Stimulated activated CD8-positive, alpha-beta memory T cell treated with anti-CD3 and anti-CD28 coated beads, Interleukin-4, amount 100 ng/mL, for 24 hours (primary cell): ENCODE measurements at places on chromosomes 5 and 9.

DNA sequence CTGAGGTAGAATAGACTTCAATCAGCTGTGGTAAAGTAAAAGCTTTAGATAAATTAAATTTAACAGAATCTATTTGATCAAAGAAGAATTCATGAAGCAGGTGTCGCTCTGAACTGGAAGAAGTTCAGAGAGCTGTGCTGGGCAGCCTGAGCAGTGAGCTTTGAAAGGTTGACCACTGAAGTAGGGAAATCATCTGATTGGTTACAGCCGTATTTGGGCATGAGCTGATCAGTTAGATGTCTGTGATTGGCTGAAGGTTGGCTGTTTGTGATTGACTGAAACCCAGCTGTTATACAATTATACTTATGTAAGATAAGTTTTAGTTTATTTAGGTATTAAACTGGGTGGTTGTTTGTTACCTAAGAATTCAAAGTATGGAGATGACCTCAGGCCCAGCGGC is 1174.6 kb downstream of the CDH9 start:
- DNase-seq, result no peak

DNA sequence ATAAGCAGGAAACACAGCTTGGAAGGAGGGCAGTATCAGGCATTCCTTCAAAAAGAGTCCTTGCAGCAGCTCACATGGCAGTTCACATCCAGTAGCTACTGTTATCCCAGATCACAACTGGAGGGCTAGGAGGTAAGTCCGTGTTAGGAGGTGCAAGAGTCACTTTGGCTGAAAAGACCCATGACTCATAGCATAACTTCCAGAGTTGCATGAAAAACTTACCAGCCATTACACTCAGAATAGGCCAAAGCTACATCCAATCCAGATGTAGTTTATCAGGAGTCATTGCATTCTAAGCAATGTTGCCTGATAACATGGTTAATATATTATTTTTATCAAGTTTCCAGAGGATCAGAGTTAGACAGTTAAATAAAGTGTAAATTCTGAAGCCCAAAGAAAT is 1126.4 kb upstream of the SEMA6A start:
- no peak for DNase-seq

DNA sequence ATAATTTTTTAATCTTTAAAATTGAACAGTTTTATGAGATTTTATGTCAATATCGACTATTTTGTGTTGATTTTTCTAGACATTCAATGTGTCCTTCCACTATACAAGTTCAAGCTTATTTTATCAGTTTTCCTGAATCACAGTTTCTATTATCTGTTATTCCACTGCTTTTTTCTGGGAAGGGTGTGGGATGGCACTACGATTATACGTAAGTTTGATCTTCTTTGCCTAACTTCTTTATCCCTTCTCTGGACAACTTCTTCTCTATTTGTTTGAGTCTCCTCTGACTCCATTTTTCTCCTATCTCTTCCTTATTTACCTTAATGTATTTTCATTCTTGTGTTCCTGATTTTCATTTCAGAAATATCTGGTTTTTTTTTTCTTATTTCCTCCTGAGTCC is 24.5 kb downstream of the TBC1D9B start:
- no peak for DNase-seq

DNA sequence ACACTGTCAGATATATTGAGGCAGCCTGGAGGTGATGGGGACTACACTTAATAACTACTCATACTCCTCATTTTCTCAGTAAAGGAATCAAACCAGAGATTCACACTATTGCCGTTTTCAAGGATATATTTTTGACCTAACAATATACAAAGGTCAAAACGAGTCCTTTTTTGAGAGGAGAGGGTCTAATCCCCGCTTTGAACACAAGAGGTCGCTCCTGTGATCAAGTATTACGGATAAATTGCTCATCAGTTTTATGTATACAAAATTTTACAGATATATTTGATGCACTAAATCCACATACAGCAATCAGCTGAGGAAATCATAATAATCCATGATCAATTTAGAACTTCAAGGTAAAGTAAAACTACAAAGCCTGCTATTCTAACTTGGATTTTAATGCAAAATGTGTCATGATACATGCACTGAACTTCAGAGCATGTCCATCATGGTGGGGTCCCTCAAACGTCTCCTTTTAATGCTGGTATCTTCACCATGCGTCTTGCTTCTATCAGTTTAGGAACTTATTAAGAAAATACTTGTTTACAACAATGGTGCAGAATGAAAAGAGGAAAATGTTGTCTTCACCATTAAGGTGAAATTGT is 2.5 kb upstream of the ISL1 start:
- DNase-seq, result no peak

- no peak for DNase-seq
Observed at GRCh38 chr9:4422495-4422894, 67.8 kb upstream of the SLC1A1 start.

GRCh38 chr9:18447131-18447530 is 26.8 kb upstream of the ADAMTSL1 start:
- DNase-seq, result no peak

- no peak for DNase-seq
Observed at GRCh38 chr9:72681283-72681630, 159.8 kb downstream of the TMC1 start.

GRCh38 chr9:20906326-20906725 is 125.1 kb downstream of the HACD4 start:
- DNase-seq, result no peak

- no peak for DNase-seq
Observed at GRCh38 chr5:137734962-137735554, 831 bp downstream of the KLHL3 start.

- DNase-seq, result no peak
Observed at GRCh38 chr5:73564675-73565074, 764 bp downstream of the ANKRA2 start.

DNA sequence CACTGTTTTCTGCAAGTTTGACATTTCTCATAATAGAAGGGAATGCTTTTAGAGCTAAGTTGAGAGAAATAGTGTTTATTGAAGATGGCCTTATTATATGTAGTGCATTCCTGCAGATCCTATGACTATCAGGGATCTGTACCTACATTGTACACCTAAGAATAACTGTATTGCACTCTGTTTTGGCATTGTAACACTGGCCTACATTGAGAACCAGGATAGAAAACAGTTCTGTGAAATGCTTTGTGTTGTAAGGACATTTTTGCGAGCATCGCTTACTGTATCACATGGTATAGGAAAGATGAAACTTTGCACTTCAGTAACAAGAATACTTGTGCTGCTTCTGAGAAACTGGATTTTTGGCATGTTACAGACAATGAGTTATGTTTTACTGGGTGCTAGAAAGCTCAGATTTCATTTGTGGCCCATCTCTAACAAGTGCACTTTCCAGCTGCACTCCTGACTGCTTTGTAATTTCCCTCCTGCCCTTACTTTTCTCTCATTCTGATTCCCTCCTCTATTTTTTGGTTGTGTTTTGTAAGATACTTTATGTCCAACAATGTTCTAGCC is 30.6 kb downstream of the C9orf85 start:
- no peak for DNase-seq

GRCh38 chr9:92639124-92639523 is 30.8 kb downstream of the IPPK start:
- no peak for DNase-seq

DNA sequence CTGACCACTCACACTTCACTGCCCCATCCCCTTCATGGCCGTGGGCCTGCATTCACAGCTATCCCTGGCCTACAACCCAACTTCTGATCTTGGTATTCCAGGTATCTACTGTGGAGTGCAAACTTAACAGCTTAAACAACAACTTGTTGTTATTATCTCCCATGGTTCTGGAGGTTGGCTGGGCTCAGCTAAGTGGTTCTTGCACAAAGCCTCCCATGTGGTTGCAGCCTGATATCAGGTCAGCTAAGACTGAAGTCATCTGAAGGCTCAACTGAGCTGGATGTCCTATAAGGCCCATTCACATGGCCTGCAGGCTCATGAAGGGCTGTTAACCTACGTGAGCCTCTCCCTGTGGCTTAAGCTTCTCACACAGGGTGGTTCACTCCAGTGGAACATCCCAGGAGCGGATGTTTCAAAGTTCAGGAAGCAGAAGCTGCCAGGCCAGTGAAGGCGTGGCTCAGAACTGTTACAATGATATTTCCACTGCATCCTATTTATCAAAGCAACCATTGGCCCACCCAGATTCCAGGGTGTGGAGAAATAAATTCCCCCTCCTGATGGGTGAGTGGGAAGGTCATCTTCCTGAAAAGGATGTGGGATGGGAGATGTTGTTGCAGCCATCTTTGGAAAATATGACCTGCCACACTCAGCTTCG is 30.0 kb upstream of the TRIO start:
- no peak for DNase-seq

DNA sequence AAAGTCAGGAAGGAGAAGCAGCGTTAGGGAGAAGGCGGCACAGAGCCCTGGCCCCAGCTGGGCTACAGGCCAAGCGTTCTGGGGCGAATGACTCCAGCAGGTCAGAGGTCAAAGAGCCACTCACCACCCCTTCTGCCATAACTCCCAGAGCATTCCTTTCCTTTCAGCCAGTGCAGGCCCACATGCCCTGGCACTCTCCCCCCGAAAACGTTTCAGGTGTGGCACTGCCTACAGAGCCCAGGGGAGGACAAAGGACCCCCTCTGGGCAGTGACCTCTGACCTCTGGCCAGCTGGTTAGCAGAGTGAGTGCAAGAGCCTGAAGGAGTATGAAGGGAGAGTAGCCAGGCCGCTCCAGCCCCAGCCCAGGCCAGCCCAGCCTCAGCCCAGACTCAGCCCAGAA is 4.9 kb downstream of the ABCA2 start:
- DNase-seq, result no peak

- no peak for DNase-seq
Observed at GRCh38 chr5:93674138-93674537, 67.3 kb downstream of the POU5F2 start.
